GF-D8 (cell line): ENCODE measurements at places on chromosomes 16 and 17.

DNA sequence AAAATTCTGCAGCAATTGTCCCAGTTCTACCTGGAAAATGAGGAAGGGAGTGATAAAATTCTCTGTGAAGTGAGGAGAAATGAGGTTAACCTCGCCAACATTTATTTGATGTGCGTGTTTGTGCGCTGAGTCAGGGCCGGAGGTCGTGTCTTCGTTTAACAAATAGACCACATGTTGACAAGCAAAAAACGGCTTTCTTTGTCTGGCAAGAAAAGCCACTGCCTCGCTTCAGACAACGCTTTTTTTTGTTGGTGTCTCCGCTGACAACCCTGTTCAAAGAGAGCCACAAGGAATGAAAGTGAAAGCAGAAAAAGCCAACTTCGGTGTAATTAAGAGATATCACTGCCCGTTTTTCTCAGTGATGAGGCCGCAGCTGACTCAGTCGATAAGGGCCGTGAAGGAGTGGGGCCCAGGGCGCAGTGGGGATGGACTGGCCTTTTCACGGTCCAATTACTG is 510.6 kb downstream of the CDH13 start:
- no peak for DNase-seq

DNA sequence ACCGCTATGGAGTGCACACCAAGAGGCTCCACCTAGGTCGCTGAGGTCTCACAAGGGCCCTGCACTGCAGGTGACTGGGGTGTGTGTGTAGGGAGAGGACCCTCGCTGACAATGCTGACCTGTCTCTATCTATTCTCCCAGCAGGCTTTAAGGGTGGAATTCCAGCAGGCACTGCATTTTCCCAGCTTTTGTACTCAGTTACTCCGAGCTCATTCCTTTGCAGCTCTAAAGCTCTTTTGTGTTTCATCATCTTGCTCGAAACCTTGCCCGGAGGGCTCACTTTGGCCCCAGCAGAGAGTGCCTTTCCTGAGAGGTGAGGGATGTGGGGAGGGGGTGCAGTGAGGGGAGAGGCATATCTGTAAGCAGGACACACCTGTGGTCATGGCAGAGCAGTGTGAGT is 39.3 kb downstream of the SMPD3 start:
- no peak for DNase-seq

- DNase-seq = no peak
Measured at GRCh38 chr16:69706256-69706974, 19.9 kb downstream of the NQO1 start.

GRCh38 chr16:85126394-85126704 is 14.1 kb upstream of the CIBAR2 start:
- no peak for DNase-seq

DNA sequence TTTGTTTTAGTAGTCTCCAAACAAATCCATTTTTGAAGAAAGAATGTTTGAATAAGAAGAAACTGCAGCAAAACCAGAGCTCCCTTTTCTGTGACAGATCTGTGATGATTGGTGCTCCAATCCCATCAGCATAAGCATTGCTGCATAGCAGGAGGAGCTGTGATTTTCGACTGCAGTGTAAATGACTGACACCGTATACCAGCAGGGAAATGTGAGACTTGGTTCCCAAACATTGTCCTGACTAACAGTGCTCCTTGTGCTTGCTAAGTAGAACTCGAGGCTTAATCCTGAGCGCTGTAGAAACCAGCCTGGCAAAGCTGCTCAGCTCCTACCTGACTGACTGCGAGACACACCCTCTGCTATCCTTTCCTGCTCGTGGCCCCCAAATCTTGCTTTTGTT is 57.2 kb downstream of the NUP93 start:
- no peak for DNase-seq

- DNase-seq = no peak
Measured at GRCh38 chr17:14033166-14033565, 36.1 kb upstream of the COX10 start.

DNA sequence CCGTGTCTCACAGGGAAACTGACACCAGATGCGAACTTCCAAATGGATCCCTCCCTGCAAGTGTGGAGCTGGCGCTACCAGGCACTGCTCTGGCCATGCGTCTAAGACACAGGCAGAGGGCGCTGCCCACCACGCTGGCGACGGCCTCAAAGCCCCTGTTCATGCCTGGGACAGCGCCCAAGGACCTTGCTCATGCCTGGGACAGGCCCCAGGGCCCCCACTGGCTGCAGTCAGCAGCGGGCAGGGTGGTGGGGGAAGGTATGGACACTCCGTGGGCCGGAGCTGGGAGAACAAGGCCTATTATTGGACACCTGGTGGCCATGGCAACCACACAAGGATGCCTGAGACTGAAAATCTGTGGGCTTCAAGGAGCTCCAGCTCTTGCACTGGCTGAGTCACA is 8.8 kb downstream of the ZG16B start:
- peak; percentile 9 for DNase-seq

GRCh38 chr17:33521784-33522183 is 228.7 kb upstream of the ASIC2 start:
- DNase-seq = no peak

GRCh38 chr16:17499223-17499902 is 28.6 kb upstream of the XYLT1 start:
- DNase-seq = no peak

DNA sequence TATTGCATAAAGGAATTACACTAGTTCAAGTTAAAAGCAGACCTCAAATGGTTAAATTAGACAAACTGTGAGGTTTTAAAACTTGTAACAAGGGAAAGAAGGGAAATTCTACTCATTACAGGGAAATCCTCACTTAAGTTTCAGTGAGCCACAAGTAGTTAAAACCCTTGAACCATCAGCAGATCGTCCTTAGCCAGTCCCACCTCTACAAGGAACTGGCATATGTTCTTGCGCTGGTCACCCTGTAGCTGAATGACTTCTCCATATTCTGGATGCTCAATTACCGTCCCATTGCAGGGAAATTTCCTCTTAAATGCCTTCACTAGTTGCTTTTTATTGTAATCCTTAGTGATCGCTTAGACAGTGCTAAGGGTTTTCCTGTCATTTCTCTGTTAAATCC is 5.5 kb downstream of the PRSS21 start:
- no peak for DNase-seq

GRCh38 chr17:81509207-81509971 is 3.2 kb downstream of the ACTG1 start:
- no peak for DNase-seq

DNA sequence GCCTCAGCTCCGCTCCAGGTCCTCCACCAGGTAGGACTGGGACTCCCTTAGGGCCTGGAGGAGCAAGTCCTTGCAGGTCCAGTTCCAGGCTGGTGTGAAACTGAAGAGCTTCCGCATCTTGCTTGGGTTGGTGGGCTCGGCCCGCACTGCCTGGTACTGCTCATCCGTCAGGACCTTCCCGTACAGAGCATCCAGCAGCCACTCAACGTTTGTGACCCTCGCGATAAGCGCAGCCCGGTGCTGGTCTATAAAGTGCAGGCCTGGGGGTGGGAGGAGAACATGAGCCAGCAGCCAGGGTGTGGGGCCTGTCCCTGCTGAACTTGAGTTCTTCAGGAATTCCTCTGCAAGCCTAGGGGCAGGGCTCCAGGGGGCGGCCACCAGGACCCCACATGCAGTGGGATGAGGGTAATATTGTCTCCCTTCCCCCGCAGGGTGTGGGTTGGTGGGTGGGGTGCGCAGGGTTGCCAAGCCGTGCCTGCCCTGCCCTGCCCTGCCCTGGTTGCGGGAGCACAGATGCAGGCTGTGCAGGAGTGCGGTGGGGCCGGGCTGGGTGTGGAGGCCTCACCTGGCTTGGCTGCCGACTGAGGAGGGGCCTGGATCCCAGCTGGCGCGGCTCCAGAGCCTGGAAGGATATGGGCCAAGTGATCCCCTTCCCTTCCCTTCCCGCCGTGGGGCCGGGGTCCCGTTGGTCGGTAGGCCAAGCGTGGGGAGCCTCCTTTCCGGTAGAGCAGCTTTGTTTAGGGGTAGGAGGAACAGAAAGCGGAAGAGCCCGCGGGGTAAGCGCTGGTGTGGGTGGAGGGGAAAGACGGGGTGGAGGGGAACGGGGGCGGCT is 762 bp downstream of the PYCARD start:
- peak; percentile 33 for DNase-seq

- peak; percentile 77 for DNase-seq
Measured at GRCh38 chr17:80938556-80938955, 53.1 kb upstream of the CHMP6 start.

DNA sequence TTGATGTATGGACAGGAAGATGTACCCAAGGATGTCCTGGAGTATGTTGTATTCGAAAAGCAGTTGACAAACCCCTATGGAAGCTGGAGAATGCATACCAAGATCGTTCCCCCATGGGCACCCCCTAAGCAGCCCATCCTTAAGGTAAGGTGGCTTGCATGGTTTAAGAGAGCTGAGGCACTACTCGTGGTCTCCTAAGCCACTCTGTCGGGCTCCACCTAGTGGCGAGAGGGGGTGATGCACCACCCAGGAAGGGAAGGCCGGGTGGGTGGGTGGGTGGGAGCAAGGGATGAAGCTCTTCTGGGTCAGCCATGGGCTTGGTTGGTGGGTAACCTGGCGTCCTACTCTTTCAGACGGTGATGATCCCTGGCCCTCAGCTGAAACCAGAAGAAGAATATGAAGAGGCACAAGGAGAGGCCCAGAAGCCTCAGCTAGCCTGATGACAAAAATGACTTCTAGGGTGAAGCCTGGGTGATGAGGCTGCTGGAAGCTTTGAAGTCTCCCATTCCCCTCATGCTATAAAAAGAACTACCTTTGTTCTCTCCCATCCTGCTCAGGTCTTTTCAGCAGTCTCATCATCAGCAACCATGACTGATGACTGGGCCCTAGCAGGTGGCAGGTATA is 21.5 kb downstream of the GPR179 start:
- peak; percentile 1 for DNase-seq

DNA sequence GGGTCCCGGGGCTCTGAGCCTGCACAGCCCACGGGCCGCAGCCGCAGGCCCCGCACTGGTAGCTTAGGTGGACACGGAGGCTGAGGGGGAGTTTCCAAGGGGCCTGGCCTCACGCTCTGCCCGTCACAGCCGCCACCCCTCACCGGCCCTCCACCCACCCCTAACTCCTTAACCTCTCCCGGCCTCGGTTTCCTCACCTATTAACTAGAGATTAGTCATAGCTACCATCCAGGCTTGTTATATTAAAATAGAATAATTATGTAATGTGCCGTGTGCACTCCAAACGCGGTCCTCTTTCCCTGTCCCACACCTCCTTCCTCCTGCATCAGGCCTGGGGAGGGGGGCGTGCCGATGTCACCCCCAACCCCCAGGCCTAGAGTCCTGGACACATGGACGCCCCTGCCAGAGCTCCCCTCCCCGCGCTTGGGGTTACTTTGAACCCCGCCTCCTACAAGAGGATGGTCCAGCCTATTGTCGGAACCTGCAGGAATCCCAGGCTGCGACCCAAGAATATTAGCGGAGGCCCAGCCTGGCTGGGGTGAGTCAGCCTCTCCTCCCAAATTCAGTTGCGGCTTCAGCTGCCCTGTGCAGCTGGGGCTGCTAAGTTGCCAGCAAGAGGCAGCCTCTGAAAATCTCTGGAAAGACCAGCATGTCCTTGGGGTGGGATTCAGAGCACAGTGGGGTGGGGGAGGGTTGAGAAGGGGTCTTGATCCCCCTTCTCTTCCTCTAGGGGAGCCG is 17.3 kb downstream of the SOCS3 start:
- DNase-seq = no peak

- no peak for DNase-seq
Measured at GRCh38 chr16:54938212-54939028, 7.8 kb downstream of the IRX5 start.

- no peak for DNase-seq
Measured at GRCh38 chr17:7250695-7251627, 573 bp downstream of the CTDNEP1 start.

GRCh38 chr17:53633856-53634255 is 188.9 kb upstream of the KIF2B start:
- no peak for DNase-seq

- DNase-seq = no peak
Measured at GRCh38 chr17:57288040-57288772, 31.9 kb downstream of the MSI2 start.

GRCh38 chr16:1772362-1772907 is at the start of gene EME2:
EME2 (plus strand) TSS chr16:1772810; CDS start chr16:1773228, 418 bp downstream.
- DNase-seq = no peak

DNA sequence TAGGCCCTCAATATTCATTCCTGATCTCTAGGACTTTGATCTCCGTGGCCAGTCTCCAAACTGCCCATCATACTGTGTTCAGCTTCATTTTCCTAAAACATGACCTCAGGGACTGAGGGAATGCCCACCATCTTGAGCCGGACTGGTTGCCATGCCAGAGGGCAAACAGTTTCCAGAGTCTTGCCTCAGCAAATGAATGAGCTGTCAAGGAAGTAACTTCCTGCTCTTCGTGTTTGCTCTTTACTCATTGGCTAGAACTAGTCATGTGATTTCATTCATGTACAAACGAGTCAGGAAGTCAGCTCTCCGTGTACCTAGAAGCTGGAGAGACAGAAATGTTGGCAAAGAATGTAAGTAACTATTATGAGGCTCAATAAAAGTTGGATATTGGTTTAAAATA is 50.2 kb downstream of the ANKFN1 start:
- DNase-seq = no peak

DNA sequence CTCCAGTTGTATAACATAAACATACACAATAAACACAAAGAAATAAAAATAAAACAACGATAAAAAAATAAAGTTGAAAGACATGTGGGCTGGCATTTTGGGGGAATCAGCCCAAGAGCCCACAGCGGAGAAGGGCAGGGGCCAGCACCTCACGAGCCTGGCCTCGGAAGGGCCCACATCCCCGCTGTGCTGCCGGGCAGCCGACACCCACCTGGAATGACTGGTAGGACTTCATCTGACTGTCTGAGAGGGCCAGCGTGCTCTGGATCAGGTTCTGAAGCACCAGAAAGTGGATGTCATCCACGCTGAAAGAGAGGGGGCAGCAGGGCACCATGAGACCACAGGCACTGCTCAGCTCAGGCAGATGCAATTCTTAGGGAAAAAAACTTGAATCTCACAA is 73.5 kb downstream of the GTF3C1 start:
- DNase-seq = no peak

- DNase-seq = no peak
Measured at GRCh38 chr16:12470311-12471229, 333.1 kb downstream of the CPPED1 start.

DNA sequence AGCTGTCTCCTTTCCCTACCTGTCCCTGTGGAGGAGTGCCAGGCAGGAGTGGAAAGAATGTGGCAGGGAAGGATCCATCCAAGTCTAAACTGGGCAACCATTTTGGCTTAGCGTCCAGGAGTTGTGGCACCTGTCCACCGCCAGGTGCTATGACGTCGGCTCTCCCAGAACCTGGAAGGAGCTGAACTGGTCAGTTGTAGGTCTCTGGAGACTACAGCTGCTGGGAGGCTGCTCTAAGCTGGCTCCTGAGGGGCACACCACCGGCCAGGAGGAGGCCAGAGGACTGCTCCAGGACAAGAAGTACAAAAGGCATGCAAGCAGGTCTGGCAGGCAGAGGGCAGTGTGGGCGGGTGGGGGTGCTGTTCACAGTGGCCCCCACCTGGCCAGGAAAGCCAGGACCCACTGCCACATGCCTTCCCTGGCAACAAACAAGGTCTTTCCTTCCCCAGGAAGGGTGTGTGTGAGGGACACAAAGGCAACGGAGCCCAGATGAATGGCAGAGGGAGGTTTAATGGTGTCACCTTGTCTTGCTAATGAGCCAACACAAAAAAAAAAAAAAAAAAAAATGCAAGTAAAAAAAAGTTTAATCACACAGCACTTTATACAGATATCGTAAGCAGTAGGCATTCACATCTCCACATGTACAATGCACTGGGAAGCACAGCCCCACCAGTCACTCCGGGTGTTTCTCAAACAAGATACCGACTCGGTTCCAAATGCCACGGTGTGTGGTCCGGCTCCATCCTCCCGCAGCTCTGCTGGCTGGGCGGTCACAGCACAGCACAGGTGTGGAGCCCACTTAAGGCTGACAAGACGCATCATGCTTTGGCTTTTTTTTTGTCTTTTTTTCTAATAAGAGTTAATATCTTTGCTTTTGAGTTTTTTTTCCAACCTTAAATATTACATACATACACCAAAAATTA is 4.8 kb downstream of the SPHK1 start:
- DNase-seq = no peak
